Prostate gland (tissue), 2 donors: ENCODE measurements at places on chromosomes 13 and 19.

DNA sequence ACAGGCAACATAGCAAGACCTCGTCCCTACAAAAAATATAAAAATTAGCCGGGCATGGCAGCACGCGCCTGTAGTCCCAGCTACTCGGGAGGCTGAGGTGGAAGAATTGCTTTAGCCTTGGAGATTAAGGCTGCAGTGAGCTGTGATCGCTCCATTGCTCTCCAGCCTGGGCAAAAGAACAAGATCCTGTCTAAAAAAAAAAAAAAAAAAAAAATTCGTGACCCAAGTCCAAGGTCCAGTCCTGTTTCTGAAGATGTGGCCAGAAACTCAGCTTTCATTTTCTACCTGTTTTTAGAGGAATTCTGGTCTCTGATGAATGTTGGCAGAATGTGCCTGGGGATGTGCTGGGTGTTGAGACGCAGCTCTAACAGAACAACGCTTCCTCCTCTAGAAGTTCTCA lies 1.9 kb upstream of the PGPEP1 start:
- DNase-seq = no peak

- DNase-seq = no peak
These were observed 14.0 kb upstream of the TMEM255B start for GRCh38 chr13:113745059-113745458.

DNA sequence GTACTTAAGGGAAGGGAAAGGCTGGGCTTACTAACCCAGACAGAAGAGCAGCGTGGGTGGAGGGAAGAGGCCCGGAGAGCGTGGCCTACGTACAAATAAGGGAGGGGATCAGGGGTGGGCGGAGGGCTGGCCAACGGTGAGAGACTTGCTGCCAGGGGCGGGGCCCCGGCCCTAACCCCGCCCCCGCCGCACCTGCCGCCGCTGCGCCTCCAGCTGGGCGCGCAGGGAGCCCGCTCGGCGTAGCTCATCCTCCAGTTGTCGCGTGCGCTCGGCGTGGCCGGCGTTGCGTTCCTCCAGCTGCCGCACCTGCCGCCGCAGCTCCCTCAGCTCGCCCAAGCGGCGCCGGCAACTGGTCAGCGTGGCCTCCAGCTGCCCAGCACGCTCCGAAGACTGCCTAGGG lies 5.7 kb downstream of the HOOK2 start:
- no peak for DNase-seq

- no peak for DNase-seq
These were observed 282.2 kb downstream of the OLFM4 start for GRCh38 chr13:53310786-53311185.
